ENCODE measurements at places on chromosomes 4 and X. TPM values are rescaled to one million over a fixed set of nuclear protein-coding genes. Genes with fewer than 3 reads are reported as not detected.

The MAGEB1 gene
- total RNA-seq: not detected

The FGFBP1 gene
- not detected for total RNA-seq

The VCX2 gene
- total RNA-seq: not detected

The AMER1 gene
- total RNA-seq: 2.6 TPM

The FHL1 gene
- 268 TPM for total RNA-seq

The AMBN gene
- total RNA-seq: not detected

The NAP1L2 gene
- total RNA-seq: 1.3 TPM

The SPATA18 gene
- 32.6 TPM for total RNA-seq

The EPGN gene
- total RNA-seq: 92.6 TPM

The CXorf51A gene
- total RNA-seq: not detected

The SSX2B gene
- not detected for total RNA-seq

The MAOB gene
- 4.2 TPM for total RNA-seq

The NXF2 gene
- total RNA-seq: not detected

The MTMR8 gene
- total RNA-seq: 0.07 TPM

The P2RY8 gene
- total RNA-seq: not detected

The RBM46 gene
- total RNA-seq: under 0.01 TPM

The BMX gene
- 0.33 TPM for total RNA-seq

The FAM149A gene
- total RNA-seq: 3.6 TPM

The SPANXN4 gene
- not detected for total RNA-seq

The OPRPN gene
- total RNA-seq: not detected

The PFKFB1 gene
- total RNA-seq: 0.03 TPM

The SCFD2 gene
- total RNA-seq: 49.5 TPM

The OTUD4 gene
- total RNA-seq: 33.1 TPM

The SLC2A9 gene
- 3.8 TPM for total RNA-seq

The ZRSR2 gene
- 2.7 TPM for total RNA-seq

The CCKAR gene
- not detected for total RNA-seq

The DKK2 gene
- total RNA-seq: not detected

The CPZ gene
- total RNA-seq: 24.4 TPM

The FRAS1 gene
- 37.8 TPM for total RNA-seq

The IL21 gene
- total RNA-seq: not detected

The NR3C2 gene
- 1.4 TPM for total RNA-seq

The ZAR1 gene
- not detected for total RNA-seq

The KLHL13 gene
- total RNA-seq: 10.6 TPM

The CACNA1F gene
- not detected for total RNA-seq

The PRKX gene
- 14.3 TPM for total RNA-seq

The BEX4 gene
- total RNA-seq: 16.8 TPM

The HPSE gene
- 0.13 TPM for total RNA-seq

The TGIF2LX gene
- total RNA-seq: not detected

The PLK4 gene
- 2.4 TPM for total RNA-seq

The RTL5 gene
- 5.3 TPM for total RNA-seq

The TCP11X2 gene
- total RNA-seq: not detected

The CNGA2 gene
- total RNA-seq: not detected

The INTU gene
- total RNA-seq: 7.4 TPM

The RPS6KA3 gene
- 39.6 TPM for total RNA-seq

The SMR3B gene
- total RNA-seq: not detected

The ZCCHC4 gene
- 11.7 TPM for total RNA-seq

The SH2D1A gene
- not detected for total RNA-seq

The NWD2 gene
- not detected for total RNA-seq

The PNMA5 gene
- total RNA-seq: not detected

Data from smooth muscle cell of the pulmonary artery (primary cell).